Peyer's patch (tissue), 4 donors: ENCODE measurements at places on chromosomes 2 and 18.
A peak's percentile ranks its signal among the peaks of the same experiment; 100 is the strongest.

DNA sequence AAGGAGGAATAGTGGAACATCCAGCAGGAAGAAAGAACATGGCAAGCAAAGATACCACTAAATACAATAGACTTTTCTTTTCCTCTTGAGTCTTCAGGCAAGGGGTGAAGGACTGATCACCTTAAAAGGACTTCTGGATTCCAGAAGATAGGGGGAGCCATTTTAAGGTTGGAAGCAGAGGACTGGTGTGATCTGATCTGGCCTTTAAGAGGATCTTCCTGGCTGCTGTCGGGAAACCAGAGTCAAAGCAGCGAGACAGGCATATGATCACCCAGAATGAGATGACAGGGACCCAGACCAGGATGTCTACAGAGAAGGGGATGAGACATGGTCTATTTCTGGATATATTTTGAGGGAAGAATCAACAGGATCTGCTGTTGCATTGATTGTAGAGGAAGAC, 558.0 kb downstream of the STK39 start:
- DNase-seq: no peak

DNA sequence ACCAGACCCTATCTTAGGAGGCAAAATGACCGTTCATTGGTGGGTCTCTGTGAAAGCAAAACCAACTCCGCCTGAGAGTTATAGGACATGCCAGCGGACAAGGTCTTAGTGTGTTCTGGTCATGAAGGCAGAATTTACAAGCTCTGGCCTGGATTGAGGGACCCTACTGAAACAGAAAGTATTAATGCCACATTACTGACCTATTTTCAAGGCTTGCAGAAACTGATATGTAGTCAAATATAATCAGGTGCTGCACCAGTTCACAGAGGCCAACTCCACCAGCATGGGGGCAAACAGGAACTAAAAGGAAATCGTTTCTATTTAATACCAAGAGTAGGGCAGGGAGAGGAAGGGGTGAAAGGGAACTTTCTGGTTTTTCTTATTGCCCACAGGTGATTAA, 19.7 kb downstream of the TYMS start:
- DNase-seq: no peak

DNA sequence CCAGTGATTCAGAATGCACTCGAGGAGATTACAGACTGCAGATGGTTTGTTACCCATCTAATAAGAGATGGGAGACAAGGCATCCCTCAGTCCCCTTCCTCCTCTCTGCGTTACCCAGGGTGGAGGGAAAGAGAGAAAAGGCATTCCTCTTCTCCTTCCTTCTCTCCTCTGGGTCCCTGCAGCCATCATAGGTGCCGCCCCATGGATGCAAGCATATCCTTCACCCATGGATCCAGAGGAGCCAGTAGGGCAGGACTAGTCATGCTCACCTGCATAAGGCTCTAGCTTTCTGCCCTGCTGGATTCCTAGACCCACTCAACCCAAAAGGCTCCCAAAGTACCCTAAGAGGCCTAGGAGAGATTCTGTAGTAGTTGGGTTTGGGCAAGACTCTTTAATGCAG, 20.4 kb downstream of the CMPK2 start:
- DNase-seq: no peak

GRCh38 chr18:51531501-51531900, 334.0 kb upstream of the MEX3C start:
- no peak for DNase-seq

- peak; percentile 64 for DNase-seq
Observed at GRCh38 chr2:161122772-161123530, 37.3 kb upstream of the TANK start.

DNA sequence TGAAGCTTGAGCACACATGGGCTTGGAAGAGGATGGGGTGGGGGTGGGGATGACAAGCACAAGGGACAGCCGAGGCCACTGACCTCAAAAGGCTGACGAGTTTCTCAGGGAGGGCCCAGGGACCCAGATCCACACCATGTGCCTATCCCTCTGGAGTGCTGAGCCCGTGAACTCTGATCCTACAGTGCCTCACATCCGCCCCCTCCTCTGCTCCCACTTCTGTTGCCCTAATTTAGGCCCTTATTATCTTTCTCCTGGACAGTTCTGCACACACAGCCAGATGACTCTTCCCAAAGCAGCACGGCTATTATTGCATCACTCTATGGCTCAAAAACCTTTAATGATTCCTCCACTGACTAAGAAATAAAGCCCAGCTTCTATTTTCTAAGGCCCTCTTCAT, 24.8 kb downstream of the CYRIA start:
- no peak for DNase-seq

GRCh38 chr2:3662239-3662638, 4.2 kb downstream of the ALLC start:
- DNase-seq: peak; percentile 2

- no peak for DNase-seq
Observed at GRCh38 chr2:75571730-75572430, 11.1 kb upstream of the EVA1A start.

DNA sequence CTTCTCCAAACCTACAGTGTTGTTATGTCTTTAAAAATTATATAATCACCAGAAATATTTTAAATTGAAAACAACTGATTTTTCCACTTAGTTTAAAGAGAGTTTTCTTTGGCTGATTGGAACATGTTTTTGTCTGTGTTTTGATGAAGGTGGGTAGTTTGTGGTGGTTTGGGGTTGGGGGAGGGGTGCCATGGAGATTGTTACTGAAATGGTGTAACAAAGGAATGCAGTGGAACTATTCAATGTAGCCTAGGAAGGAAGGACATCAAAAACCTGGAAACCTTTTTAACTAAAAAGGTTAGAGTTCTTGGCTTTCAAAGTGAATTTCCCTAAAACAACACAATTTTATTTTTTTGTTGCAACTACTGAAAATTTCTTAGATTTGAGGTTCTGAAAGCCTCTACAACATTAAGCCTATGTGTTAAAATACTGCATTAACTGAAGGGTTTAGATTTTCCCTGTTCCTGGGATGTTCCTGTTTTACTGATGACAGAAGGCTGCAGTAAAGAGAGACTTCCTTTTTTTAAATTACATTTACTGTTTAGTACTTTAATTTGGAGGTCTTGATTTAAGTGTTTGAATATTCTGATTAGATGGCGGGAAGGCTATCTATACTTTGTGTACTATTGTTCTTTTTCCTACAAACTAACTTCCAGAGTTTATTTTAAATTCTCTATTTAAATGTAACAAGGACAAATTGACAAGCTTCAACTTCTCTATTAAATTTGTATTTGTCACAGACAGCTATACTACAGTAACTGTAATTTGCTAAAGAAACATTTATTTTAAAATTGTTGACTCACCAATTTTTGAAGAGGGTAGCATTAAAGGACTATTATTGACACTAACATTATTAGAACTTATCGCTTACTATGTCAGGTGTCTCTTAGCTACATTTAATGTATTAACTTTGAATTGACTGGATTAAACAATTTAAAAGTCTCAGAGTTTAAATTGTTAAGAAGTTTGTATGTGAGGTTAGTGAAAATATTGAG, 87.7 kb downstream of the LIMS1 start:
- DNase-seq: no peak

GRCh38 chr2:30565851-30566358, 118.9 kb downstream of the LCLAT1 start:
- no peak for DNase-seq

DNA sequence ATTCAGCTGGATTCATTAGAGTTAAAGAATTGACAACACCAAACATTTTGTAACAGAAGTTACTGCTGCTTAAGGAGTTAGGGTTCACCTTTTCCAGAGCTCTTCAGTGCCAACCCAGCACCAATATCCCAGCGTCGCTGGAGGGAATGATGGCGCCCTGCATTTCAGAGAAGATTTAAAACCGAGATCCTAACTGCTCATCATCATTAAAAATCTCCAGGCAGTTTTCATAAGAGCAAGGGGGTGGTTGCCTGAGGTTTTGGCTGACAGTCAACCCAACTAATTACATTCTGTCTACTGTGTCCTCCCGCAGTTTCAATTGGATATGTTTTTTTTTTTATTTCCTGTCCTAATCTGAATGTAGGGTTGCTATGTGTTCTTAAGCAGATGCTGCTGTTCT, 509.6 kb upstream of the TCF4 start:
- DNase-seq: no peak

GRCh38 chr18:32958746-32959145, 185.9 kb upstream of the KLHL14 start:
- no peak for DNase-seq

DNA sequence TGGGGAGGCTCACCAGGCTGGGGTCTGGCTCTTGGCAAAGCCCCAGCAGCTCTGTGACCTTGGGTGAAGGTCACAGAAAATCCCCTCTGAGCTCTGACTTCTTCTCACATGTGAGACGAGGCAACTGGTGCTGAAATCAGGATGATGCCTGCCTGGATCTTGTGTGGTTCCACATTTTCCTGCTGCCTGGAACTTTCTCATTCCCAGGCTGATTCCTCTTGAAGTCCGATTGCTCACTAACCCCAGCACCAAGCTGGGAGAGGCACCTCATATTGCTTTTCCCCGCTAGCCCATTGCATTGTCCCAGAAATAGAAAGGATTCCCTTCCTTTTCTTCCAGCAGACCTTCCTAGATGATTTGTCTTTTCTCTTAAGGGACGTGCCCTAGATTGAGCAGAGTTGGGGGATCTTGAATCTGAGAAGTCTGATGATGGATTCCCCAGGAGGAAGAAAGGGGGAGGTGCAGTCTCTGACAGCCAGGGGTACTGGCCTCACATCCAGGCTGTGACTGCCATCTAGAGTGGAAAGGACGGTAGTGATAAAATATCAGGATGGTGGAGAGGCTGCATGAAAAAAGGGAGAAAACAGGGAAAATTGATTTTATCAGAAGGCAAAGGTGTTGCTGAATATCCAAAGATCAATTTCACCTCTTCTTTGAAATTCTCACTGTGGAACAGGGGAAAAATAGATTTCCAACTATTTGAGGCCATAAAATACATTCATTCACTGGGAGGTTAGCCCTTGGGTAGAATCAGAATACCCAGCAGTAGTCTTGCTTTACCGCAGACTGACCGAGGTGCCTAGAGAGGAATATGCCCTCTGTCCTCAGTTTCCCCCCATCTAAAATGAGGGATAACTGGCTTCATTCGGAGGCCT, 96.3 kb downstream of the FAM210A start:
- DNase-seq: peak; percentile 44

GRCh38 chr18:47979611-47980200, 49.2 kb upstream of the SMAD2 start:
- no peak for DNase-seq

DNA sequence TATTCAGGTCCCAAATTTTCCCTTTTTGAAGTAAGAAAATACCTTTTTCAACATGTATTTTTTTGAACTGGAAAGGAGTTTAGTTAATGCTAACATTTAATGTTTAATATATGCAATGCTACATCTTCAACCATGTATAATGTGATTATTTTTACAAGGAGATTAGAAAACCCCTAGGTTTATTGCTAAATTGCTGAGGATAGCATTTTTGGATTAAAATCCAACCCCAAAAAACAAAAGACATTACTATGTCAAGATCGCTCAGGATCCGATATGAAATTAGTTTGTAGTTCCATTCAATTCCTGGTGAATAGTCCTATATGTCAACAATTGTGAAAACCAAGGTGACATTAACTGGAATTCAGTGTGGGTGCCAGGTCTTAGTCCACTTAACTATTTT, 35.2 kb downstream of the LRP1B start:
- DNase-seq: no peak

- no peak for DNase-seq
Observed at GRCh38 chr2:21891191-21891590, 767.4 kb downstream of the TDRD15 start.

- peak; percentile 28 for DNase-seq
Observed at GRCh38 chr2:238938401-238939055, 90.6 kb downstream of the TWIST2 start.
